ENCODE measurements at places on chromosomes 4 and X.

GRCh38 chrX:70262952-70263567, 3.1 kb upstream of the P2RY4 start:
- no peaks in the 10 kb centered on the region for H3K27me3 ChIP-seq
- no peaks in the 10 kb centered on the region for H3K4me1 ChIP-seq
- H3K27ac ChIP-seq = no peak overlapping the region
- H3K36me3 ChIP-seq = no peaks in the 10 kb centered on the region

- no peaks in the 10 kb centered on the region for H3K4me1 ChIP-seq
- no peaks in the 10 kb centered on the region for H3K27me3 ChIP-seq
- no peak overlapping the region for H3K4me3 ChIP-seq
Observed at GRCh38 chrX:120207009-120207605, 43.5 kb upstream of the ZBTB33 start.

- no peaks in the 10 kb centered on the region for H3K27me3 ChIP-seq
- no peak overlapping the region for H3K27ac ChIP-seq
- no peak for DNase-seq
- no peak overlapping the region for H3K4me3 ChIP-seq
Observed at GRCh38 chr4:111070390-111070789, 447.5 kb upstream of the PITX2 start.

DNA sequence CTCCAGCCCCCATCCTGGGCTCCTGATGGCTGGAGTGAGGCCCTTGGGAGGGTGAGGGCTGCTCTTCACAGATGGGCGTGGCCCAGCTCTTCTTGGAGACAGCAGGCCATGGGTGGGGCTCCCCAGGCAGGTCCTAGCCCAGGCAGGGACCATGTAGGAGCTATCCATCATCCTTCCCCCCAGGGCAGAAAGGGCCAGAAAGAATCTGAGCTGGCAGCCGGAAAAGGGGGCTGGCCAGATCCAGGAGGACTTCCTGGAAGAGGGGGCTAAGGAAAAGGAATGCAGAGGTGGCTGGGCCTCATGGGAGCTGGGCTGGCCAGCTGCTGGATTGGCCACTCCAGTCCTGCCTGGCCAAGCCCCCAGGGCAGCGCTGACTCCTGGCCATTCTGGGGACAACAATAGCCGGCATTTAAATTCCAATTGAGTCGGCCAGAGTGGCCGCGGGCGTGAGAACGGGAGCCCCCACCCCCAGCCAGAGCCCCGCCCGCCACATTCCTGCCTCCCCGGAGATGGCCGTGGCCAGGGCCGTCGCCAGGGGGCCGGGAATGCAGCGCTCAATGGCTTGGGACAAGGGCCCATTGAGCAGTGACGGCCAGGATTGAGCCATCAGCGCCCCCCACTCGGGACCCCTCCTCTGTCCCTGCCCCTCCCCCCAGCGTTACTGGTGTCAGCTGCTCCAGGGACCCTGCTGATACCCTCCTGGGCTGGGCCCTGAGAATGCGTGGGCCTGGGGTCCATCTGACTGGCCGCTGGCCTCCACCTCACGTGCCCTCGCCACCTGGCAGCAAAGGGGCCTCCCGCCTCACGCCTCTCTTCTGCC, 15.1 kb upstream of the FGFR3 start:
- H3K36me3 ChIP-seq = no peaks in the 10 kb centered on the region
- no peaks in the 10 kb centered on the region for H3K4me1 ChIP-seq
- H3K27me3 ChIP-seq = peaks cover 2% of the 10 kb centered on the region
- H3K27ac ChIP-seq = no peak overlapping the region
- DNase-seq = no peak

GRCh38 chr4:160362478-160362877, 1259.6 kb downstream of the RAPGEF2 start:
- no peaks in the 10 kb centered on the region for H3K4me1 ChIP-seq
- no peak overlapping the region for H3K27ac ChIP-seq
- H3K27me3 ChIP-seq = no peaks in the 10 kb centered on the region
- H3K36me3 ChIP-seq = no peaks in the 10 kb centered on the region
- no peak for DNase-seq
- no peak overlapping the region for H3K4me3 ChIP-seq

DNA sequence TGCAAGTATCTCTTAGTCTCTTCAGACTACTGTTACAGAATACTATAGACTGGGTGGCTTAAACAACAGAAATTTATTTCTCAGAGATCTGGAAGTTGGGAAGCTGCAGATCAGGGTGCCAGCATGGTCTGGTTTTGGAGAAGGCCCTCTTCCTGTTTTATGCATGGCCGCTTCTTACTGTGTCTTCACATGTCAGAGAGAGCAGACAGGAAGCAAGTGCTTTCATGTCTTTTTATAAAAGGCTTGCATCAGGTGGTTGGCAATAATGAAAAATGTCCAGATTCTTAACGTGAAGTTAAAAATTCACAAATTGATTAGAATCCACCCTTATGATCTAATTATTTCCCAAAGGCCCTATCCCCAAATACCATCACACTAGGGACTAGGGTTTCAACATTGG, 284.9 kb downstream of the RPA4 start:
- no peaks in the 10 kb centered on the region for H3K27me3 ChIP-seq
- H3K4me1 ChIP-seq = peaks cover 25% of the 10 kb centered on the region
- peaks cover 4% of the 10 kb centered on the region for H3K36me3 ChIP-seq
- DNase-seq = no peak
- peak overlapping the region; percentile 75 for H3K27ac ChIP-seq
- H3K4me3 ChIP-seq = no peak overlapping the region

DNA sequence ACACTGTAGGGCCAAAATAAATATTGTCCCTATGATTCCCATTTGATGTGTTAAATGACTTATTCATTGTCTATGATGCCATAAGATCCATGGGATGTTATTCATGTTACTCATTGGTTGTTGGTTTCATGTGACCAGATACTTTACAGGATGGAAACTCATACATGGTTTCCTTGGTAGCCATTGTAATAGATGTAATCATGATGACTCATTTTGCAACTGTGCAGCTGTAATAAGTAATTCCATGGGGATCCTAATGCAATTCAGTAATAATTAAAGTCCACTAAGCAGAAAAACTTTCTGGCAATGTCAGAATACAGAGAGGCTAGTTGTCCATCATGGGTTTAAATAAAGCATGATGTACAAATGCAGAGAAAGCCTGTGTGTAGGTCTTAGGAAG, 389.7 kb upstream of the NR3C2 start:
- peaks cover 19% of the 10 kb centered on the region for H3K4me1 ChIP-seq
- no peaks in the 10 kb centered on the region for H3K36me3 ChIP-seq
- no peak overlapping the region for H3K27ac ChIP-seq
- DNase-seq = no peak

DNA sequence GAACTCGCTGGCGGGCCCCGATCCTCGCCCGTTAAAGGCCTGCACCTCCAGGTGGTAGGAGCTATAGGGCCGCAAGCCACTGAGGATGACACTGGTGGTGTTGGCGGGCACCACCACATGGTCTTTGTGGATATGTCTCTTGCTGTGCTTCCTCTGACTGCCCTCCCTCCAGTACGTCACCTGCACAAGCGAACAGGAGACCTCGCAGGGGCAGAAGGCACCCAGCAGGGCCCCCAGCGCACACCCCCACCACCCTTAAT, 20.7 kb downstream of the L1CAM start:
- H3K36me3 ChIP-seq = peaks cover 5% of the 10 kb centered on the region
- DNase-seq = no peak
- no peaks in the 10 kb centered on the region for H3K27me3 ChIP-seq
- no peak overlapping the region for H3K4me3 ChIP-seq

GRCh38 chrX:134460005-134460861, at the start of gene HPRT1:
TSS of gene HPRT1 (plus strand) at chrX:134460165. CDS start at chrX:134460312, 147 bp downstream.
- peaks cover 12% of the 10 kb centered on the region for H3K4me1 ChIP-seq
- peak; percentile 62 for DNase-seq
- H3K4me3 ChIP-seq = peak within 1 kb of the TSS; percentile 89
- H3K27me3 ChIP-seq = no peaks in the 10 kb centered on the region

DNA sequence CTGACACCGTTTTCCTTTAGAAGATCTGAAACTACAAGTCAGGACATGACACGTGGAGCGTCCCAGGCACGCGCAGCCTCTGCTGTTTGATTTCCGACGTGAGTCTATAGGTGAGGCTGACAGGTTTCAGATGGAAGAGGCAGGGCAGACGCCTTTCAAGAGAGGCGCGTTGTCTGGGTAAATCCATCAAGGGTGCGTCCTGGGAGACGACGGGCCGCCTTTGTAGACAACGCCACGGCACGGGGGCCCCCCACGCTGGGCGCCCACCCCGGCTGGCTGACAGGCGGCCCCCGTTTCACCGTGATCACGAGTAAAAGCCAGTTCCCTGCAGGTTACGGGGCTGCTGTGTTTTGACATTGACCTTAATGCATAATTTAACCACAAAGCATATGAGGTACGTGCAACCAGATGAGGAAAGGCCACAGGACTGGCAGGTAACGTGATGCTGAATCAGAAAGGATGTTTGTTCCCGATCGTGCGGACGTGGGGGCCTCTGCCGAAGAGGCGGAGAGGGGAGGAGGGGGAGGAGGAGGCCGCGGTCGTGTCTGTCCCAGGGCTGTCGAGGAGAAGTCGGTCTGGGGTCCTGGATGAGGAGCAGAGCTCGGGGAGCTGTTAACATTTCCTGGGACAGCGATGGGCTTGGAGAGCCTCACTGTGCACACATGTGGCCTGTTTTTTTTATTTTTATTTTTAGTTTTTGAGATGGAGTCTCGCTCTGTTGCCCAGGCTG, 51.1 kb upstream of the PPP2R3B start:
- H3K27ac ChIP-seq = no peak overlapping the region
- H3K4me1 ChIP-seq = peaks cover 2% of the 10 kb centered on the region
- no peak for DNase-seq
- no peak overlapping the region for H3K4me3 ChIP-seq
- no peaks in the 10 kb centered on the region for H3K36me3 ChIP-seq

DNA sequence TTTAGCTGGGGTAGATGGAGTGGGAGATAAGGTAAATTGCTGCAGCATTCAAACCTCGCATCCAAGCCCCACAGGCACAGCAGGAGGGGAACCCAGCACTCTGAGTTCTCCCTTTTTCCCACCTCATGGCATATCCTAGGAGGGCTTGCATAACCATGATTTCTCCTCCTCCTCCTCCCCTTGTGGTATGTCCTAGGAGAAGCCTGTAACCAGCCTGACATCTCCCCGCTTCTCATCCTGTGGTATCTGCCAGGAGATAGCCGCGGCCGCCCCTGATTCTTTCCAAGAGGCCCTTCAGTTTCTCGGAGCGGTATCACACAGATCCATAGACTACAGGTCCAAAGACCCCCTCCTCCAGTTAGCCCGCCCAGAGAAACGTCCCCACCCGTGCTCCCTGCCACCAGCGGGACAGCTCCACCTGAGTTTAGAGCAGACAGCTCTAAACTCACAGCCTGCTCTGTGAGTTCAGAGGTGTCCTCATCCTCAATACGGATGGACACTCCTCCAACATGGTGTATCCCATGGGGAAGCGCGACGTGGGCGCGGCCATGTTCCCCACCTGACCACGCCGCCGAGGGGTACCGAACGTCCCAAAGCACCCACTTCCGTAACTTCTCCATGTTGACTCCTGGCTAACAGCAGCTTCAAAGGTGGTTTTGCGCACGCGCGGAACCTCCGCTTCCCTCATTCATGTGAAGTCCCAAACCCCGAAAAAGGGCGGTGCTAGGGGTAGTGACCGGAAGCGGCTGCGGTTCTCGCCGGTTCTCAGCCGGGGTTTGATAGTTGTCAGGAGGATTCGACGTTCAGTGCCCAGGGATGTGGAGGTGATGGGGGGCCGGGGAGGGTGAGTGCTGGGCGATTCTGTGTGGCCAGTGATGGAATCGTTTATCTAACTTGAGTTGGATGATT, at the start of gene ZNF81:
Gene ZNF81 (plus strand): TSS at position 739 of the 909 bp plus-strand sequence. CDS start 9,366 bp downstream, outside the sequence.
- H3K27me3 ChIP-seq = no peaks in the 10 kb centered on the region
- DNase-seq = peak; percentile 76
- H3K36me3 ChIP-seq = peaks cover 11% of the 10 kb centered on the region
- peak within 1 kb of the TSS; percentile 93 for H3K27ac ChIP-seq
- peaks cover 21% of the 10 kb centered on the region for H3K4me1 ChIP-seq

- no peaks in the 10 kb centered on the region for H3K27me3 ChIP-seq
- no peak overlapping the region for H3K27ac ChIP-seq
- DNase-seq = no peak
- no peaks in the 10 kb centered on the region for H3K36me3 ChIP-seq
Observed at GRCh38 chrX:5915783-5916182, 312.9 kb downstream of the NLGN4X start.

GRCh38 chrX:145292218-145292617, 44.9 kb downstream of the SPANXN1 start:
- no peaks in the 10 kb centered on the region for H3K27me3 ChIP-seq
- no peak overlapping the region for H3K27ac ChIP-seq
- H3K4me3 ChIP-seq = no peak overlapping the region
- H3K36me3 ChIP-seq = no peaks in the 10 kb centered on the region

DNA sequence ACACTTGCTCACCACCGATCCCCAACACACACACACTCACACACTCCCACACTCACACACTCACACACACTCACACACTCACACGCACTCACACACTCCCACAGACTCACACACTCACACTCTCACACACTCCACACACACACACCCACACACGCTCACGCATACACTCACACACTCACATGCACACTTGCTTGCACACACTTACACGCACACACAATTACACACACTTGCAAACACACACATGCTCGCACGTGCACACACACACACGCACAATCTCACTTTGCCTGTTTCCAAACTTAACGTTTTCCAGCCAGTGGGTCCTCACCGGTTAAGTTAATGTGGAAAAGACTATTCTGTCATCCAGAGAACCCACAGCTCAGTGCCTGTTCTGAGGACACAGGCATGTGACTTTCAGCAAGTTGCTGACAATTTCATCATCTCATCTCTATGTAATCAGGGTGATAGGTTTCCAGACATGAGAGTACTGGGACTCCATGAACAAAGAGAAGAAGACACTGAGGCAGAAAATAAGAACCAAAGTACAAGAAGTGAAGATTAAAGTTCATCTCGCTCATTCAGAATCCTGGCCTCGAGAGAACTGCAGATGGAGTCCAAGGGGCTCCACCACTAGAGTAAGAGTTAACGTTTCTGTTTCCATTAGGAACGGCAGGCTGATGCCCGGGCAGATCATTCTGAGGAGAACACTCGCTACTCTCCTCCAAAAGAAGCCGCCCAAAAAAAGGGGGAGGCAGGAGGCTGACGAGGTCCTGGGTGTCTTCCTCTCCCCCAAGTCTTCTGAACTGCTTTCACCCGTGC, 153.2 kb upstream of the FRG1 start:
- H3K27me3 ChIP-seq = no peaks in the 10 kb centered on the region
- H3K27ac ChIP-seq = no peak overlapping the region
- H3K4me1 ChIP-seq = no peaks in the 10 kb centered on the region

- no peaks in the 10 kb centered on the region for H3K27me3 ChIP-seq
- H3K4me3 ChIP-seq = no peak overlapping the region
- H3K36me3 ChIP-seq = peaks cover 52% of the 10 kb centered on the region
- DNase-seq = no peak
- H3K27ac ChIP-seq = no peak overlapping the region
Observed at GRCh38 chrX:20159797-20160385, 18.3 kb upstream of the EIF1AX start.
